Fibroblast of skin of left quadriceps (primary cell): ENCODE measurements at places on chromosomes 3 and 15.

DNA sequence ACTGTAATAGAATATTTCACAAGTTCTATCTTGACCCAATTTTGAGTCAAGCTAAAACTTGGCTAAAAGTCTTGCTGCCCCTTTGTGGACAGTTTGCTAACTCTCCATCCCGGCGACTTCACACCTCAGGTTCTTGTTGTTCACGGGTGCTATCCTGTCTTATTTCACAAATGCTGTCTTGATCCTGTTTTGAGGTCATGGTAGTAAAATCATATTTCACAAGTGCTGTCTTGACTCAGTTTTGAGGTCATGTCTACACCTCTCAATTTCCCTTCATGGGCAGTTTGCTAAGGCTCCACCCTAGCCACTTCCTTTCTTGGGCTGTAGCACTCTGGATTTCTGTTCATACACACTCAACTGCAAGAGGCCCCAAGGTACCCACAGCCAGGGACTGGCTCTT is 45.0 kb upstream of the GK5 start:
- DNase-seq, result no peak

GRCh38 chr3:183697610-183698317 is at the start of gene YEATS2:
YEATS2 (plus strand) TSS chr3:183697797; CDS start chr3:183715163, 17,366 bp downstream.
- DNase-seq, result peak; percentile 31

DNA sequence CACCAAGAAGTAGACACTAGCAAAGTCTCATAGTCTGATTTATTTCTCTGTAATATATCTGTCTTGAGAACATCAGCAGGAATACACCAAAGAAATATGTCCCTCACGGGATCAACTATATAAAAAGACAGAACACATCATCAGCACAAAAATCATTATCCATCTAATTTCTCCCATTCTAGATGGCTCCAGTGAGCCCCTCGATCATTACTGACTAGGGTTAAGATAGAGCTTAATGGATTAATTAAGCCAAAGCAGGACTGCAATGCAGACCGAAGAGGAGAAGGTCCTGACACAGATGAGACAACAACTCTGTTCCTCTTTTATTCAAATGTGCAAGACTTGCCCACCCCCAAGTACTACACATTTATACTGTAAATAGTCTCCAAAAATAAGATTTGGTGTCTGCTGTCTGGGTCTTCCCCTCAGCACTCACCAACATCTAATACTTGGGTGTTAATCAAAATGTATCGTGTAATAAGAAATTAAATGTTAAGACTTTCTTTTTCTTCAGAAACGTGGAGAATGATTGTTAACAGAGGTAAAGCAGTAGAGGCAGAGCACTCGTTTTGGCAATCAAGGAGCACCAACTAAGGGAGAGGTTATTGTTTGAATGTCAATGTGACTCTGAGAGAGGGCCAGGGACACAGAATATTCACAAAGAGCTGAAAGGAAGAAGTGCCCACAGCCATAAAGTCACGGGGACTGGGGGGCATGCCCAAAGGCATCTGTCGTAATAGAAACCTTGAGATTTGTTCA is 133.6 kb downstream of the TIGIT start:
- DNase-seq, result no peak

GRCh38 chr15:66171841-66172240 is 81.7 kb downstream of the MEGF11 start:
- DNase-seq, result no peak

DNA sequence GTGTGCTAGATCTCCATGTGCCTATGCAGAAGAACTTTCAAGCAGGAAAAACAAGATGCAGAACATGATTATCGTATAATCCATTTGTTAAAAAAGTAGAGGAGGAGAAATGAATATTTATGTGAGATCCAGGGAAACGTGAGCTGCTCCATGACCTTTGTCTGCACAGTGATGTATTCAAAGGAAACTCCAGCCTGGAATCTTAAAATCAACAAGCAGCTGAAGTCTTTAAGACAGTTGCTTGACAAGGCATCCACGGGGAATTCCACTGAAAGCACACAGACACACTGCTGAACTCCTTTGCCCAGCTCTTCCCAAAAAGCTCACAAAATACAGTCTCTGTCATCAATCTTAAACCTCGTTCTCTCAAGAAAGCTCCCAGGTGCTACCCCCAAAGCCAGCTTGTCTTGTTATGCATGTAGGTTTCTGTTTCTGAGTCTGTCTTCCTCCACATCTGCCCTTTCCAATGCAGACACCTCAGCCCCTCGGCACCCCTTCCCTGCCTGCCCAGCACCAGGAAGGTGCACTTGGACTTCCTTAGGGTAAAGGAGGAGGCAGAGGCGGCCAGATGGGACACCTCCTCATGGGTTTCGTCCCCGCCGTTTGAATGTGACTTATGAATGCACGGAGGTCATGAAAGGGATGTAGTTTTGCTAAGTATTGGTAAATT is 28.7 kb downstream of the LRRK1 start:
- no peak for DNase-seq

DNA sequence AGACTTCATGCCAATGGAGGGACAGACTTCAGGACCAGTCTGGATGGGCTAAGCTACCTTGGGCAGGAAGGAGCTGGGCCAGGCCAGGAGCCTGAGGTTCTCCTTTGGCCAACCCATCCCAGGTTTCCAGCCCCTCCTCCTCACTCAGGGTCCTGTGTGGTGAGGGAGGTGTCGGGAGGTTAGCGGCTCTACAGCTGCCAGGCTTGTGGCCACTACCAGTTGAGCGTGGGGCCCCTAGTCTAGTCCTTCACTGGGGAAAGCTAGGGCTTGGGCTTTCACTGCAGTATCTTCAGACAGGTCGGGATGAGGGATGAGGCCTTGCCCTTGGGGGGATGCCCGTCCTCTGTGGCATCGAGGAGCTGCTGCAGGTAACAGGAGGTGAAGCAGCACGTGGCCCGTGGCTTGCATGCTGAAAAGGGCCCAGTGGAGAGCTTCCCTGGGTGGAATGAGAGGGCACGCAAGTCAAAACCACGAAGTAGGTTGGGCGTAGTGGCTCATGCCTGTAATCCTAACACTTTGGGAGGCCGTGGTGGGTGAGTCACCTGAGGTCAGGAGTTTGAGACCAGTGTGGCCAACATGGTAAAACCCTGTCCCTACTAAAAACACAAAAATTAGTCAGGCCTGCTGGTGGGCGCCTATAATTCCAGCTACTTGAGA is 8.5 kb upstream of the FANCD2 start:
- DNase-seq, result no peak

GRCh38 chr3:155739154-155739553 is 5.7 kb downstream of the PLCH1 start:
- peak; percentile 72 for DNase-seq

- no peak for DNase-seq
Measured at GRCh38 chr3:4827767-4828166, 151.5 kb upstream of the BHLHE40 start.

DNA sequence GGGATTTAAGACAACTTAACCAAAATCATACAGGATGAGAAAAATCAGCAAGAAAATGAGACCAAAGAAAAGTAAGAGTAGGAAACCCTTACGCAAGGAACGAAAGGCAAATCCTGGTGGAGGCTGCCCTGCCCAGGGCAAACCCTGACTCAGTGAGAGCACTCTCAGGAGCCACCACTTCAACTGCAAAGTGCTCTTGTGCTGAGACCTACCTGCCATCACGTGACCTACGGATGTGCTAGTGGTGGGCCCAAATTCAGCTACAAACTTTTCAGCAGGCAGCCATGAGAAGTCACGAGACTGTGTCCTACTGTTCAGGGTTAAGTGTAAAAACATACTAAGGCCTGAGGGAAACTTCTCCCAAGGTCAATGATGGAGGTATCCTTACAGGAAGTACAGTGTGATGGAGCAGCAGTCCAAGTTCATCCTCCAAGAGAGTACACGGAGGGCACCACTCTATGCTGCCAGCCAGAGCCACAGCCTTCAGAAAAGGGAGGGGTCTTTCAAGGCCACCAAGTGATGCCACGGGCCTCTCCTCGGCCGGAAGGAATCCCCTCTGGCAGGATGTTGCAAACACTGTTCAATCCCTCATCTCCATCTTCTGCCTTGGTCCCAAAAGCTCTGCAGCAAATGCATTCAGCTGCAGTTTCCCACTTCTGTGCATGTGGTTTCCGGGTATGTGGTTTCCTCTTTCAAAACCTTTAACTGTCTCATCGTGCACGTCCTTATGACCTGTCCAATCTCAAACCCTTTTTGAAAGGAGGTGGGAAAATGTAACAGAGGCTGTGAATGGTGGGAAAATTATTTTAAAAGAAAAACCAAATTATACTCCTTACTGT is 9.5 kb downstream of the CHSY1 start:
- no peak for DNase-seq

- DNase-seq, result peak; percentile 23
Measured at GRCh38 chr3:141913150-141913811, 36.8 kb downstream of the ATP1B3 start.

GRCh38 chr3:152969557-152970300 is 134.8 kb downstream of the P2RY1 start:
- DNase-seq, result no peak

DNA sequence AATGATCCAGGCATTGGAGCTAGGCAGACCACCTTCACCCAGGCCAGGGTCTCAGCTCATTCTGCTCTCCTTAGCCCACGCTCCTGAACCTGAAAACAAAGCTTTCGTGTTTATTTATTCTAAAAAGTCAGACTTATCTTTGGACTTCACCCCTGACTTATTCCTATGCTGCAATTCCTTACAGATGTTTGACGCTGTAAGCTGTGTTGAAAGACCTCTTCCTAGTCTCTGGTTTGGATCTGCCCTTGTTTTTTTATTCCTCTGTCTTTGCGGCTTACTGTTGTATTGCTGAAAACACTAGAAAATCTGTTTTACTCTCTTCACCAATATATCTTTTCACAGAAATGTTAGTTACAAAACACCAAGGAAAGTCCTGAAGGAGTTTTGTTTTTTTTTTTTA is 40.5 kb upstream of the LDHAL6B start:
- DNase-seq, result no peak

DNA sequence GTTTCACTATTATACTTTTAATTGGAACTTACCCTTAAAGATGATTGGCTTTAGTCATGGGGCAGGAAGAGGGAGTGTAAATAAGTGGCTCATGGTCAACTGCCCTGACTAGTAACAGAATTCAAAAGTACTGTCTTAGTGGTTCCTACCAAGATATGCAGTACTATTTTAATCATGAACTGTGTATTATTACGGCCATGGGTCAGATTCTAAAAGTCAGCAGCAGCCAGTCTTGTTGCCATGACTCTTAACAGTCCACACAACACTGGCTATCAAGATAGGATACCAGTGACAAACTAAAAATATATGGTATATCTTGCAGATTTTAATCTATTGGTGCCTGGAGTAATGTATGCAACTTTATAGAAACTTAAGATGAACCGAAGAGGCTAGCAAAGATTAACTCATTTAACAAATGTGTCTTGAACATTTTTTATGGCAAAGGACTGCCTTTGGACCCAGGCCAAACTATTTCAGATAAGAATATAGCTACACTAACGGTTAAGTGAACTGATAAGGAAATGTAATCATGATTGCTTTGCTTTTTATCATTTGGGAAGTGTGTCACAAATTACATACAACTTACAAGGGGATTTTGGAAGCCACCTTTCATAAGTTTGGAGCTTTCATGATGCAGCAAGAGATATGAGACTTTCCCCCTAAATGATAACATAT is 163.7 kb downstream of the TCF12 start:
- no peak for DNase-seq

- DNase-seq, result no peak
Measured at GRCh38 chr3:88997260-88997659, 110.2 kb upstream of the EPHA3 start.

DNA sequence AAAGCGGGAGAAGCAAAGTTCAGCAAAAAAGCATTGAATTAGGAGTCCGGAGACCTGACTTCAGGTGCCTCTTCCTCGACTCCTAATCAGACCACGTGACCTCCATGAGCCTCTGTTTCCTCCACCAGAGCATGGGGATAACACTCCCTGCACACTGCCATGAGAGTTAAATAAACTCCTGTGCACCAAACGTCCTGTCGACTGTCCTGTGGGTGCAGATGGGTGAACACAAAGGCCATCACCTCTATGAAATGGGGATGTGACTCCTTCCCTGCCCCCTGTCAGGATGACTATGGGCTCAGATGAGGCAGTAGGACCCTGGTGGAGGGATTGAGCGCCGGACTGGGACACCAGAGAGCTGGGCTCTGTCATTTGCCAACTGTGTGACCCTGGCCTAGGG is 13.5 kb upstream of the TSPAN3 start:
- no peak for DNase-seq
